ENCODE measurements at places on chromosomes 3 and 15. TPM values are rescaled to one million over a fixed set of nuclear protein-coding genes. Genes with fewer than 3 reads are reported as not detected.

- DNase-seq: no peak
- H3K27me3 ChIP-seq: no peaks in the 10 kb centered on the region
- H3K4me1 ChIP-seq: peaks cover 73% of the 10 kb centered on the region
- no peaks in the 10 kb centered on the region for H3K36me3 ChIP-seq
- no peak overlapping the region for H3K27ac ChIP-seq
Observed at GRCh38 chr3:32436816-32437189, 45.1 kb downstream of the CMTM7 start.

GRCh38 chr3:30440147-30440604 is 166.2 kb upstream of the TGFBR2 start:
- no peak overlapping the region for H3K4me3 ChIP-seq
- no peak for DNase-seq
- no peak overlapping the region for H3K27ac ChIP-seq
- H3K27me3 ChIP-seq: no peaks in the 10 kb centered on the region

DNA sequence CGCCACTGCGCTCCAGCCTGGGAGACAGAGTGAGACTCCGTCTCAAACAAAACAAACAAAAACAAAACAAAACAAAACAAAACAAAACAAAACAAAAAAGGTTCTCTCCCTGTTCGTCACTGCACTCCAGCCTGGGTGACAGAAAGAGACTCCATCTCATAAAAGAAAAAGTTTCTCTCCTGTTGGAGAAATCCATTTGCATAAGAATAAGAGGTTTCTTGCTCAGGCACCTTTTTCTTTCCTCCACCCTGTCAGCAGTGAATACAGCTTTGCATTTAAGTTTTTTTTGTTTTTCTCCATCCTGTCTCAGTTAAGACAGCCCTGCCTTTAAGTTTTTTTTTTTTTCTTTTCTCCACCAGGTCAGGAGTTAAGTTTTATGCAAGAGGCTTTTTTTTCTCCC is 109.5 kb downstream of the DPH6 start:
- no peak overlapping the region for H3K4me3 ChIP-seq
- DNase-seq: no peak

GRCh38 chr3:66298591-66298990 is 77.8 kb downstream of the SLC25A26 start:
- H3K27me3 ChIP-seq: no peaks in the 10 kb centered on the region
- DNase-seq: no peak
- H3K27ac ChIP-seq: no peak overlapping the region
- no peaks in the 10 kb centered on the region for H3K36me3 ChIP-seq
- no peak overlapping the region for H3K4me3 ChIP-seq

- H3K27ac ChIP-seq: no peak overlapping the region
- H3K4me1 ChIP-seq: no peaks in the 10 kb centered on the region
- no peak overlapping the region for H3K4me3 ChIP-seq
- DNase-seq: no peak
- no peaks in the 10 kb centered on the region for H3K36me3 ChIP-seq
Observed at GRCh38 chr15:75355369-75355768, 8.5 kb downstream of the NEIL1 start.

- no peak for DNase-seq
- H3K27ac ChIP-seq: no peak overlapping the region
- H3K36me3 ChIP-seq: no peaks in the 10 kb centered on the region
- no peaks in the 10 kb centered on the region for H3K4me1 ChIP-seq
Observed at GRCh38 chr3:134643150-134643675, 7.6 kb downstream of the KY start.

DNA sequence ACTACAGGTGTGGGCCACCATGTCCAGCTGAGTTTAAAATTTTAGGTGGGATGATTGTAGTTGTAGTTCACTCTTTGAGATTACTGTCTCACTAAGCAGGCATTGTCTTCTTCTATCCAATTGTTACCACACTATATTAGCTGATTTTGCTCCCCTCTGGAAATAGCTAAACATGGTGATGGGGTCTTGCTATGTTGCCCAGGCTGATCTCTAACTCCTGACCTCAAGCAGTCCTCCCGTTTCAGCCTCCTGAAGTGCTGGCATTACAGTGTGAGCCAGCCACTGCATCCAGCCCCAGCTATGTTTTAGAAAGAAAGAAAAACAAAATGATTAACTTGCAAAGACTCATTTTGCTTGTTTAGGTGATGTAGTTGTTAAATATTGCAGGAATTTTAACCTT is 30.6 kb downstream of the YEATS2 start:
- H3K4me3 ChIP-seq: no peak overlapping the region
- no peaks in the 10 kb centered on the region for H3K4me1 ChIP-seq
- DNase-seq: no peak
- H3K27me3 ChIP-seq: no peaks in the 10 kb centered on the region

Gene SCN11A
- not detected for polyA plus RNA-seq

DNA sequence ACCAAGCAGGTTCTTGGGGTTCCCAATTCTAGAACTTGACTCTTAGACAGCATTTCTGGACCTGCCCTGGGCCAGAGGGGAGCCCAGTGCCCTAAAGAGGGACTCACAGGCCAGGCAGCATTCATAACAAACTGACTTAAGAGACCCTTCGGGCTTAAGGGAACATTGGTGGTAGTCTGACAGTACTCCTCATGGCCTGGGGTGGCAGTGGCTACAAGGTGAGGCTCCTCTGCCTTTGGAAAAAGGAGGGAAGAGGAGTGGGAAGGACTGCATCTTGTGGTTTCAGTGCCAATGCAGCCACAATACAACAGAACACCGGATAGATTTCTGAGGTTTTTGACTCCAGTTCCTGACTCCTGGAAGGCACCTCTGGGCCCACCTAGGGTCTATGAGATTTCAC is 172.2 kb upstream of the STRIT1 start:
- no peak overlapping the region for H3K27ac ChIP-seq
- DNase-seq: no peak
- no peaks in the 10 kb centered on the region for H3K27me3 ChIP-seq
- no peak overlapping the region for H3K4me3 ChIP-seq
- no peaks in the 10 kb centered on the region for H3K4me1 ChIP-seq

GRCh38 chr3:76300746-76301145 is 515.4 kb upstream of the ZNF717 start:
- no peaks in the 10 kb centered on the region for H3K36me3 ChIP-seq
- H3K4me3 ChIP-seq: no peak overlapping the region
- DNase-seq: no peak
- H3K27me3 ChIP-seq: no peaks in the 10 kb centered on the region
- no peak overlapping the region for H3K27ac ChIP-seq

GRCh38 chr15:63274427-63274826 is 3.0 kb upstream of the APH1B start:
- no peaks in the 10 kb centered on the region for H3K36me3 ChIP-seq
- no peak for DNase-seq
- no peak overlapping the region for H3K4me3 ChIP-seq

Gene AGBL1
- polyA plus RNA-seq: not detected

Gene GNAI2
- polyA plus RNA-seq: 250 TPM

DNA sequence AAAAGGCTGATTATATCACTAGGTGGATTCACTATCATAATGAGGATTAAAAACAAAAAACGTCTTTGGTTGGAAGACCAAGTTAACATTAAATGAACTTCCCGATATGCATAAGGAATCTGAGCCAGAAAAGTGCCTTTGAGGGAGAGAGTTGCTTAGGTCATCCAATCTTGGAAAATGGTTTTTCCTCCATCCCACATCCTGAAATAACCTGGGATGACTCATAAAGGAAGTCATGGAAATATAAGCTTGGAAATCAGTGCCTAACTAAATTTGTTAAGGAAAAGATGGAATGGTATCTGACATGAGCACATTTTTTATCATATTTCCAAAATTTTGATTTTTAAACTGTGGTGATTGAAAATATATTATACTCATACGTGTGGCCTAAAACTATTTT is 66.0 kb downstream of the KBTBD8 start:
- no peak for DNase-seq
- no peak overlapping the region for H3K4me3 ChIP-seq
- H3K27me3 ChIP-seq: no peaks in the 10 kb centered on the region
- no peaks in the 10 kb centered on the region for H3K4me1 ChIP-seq
- H3K36me3 ChIP-seq: no peaks in the 10 kb centered on the region
- no peak overlapping the region for H3K27ac ChIP-seq

DNA sequence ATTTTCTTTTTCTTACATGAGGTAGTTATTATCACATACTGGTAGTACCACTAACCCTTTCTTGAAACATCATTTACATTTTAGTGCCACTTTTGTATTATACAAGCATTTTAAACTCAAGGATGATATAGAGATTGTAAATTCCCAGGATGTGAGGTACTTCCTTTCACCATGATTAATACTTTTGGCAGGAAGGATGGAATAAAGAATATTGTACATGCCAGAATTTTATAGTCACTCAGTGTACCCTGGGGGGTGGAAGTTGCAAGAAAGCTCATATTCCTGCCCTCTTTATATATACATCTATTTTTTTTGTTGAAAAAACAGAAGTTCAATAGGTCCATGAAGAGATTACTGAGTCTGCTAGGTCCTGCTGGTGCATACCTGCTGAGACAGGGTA is 141.0 kb upstream of the PLSCR5 start:
- no peaks in the 10 kb centered on the region for H3K4me1 ChIP-seq
- H3K27ac ChIP-seq: no peak overlapping the region
- no peak overlapping the region for H3K4me3 ChIP-seq
- no peaks in the 10 kb centered on the region for H3K27me3 ChIP-seq

DNA sequence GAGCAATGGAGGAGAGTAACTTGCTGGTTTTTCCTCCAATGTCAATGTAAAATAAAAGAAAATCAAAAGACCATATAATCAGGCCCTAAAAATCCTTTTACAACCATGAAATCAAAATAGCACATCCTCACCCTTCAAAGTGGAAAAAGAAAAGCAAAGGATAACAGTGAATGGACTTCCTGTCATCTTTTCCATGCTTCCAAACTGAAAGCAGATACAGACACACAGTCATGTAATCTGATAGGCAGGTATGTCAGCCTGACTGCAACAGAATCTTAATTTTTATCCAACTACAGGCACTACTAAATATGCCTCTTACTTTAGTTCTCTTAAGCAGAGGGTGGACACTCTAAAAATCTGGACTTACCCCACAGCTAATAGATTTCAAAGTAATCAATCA is 27.8 kb upstream of the IGDCC4 start:
- DNase-seq: no peak
- no peaks in the 10 kb centered on the region for H3K27me3 ChIP-seq
- peaks cover 3% of the 10 kb centered on the region for H3K36me3 ChIP-seq
- no peaks in the 10 kb centered on the region for H3K4me1 ChIP-seq
- H3K27ac ChIP-seq: no peak overlapping the region

GRCh38 chr3:98727638-98728037 is 35.5 kb upstream of the ST3GAL6 start:
- no peaks in the 10 kb centered on the region for H3K4me1 ChIP-seq
- no peak overlapping the region for H3K4me3 ChIP-seq
- no peaks in the 10 kb centered on the region for H3K27me3 ChIP-seq
- no peak for DNase-seq
- no peak overlapping the region for H3K27ac ChIP-seq
- H3K36me3 ChIP-seq: no peaks in the 10 kb centered on the region

DNA sequence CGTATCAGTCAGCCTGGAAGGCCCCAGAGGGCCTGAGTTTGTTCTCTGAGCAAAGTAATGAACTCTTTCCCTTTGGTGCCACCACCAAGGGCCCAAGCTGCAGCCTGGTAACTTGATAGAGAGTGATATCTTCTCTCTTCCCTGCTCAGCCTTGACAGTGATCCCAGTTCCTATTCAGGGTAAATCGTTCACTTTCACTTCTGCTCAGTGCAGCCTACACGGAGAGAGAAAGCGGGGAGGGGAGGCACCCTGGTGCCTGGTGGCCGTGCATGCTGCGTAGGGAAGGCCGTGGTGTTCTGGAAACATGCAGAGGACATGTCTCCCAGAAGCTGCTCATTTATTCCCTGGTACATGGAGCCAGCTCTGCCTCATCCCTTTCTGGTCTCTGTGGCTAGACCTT is 54.9 kb downstream of the KIF9 start:
- H3K4me1 ChIP-seq: peaks cover 46% of the 10 kb centered on the region
- peak overlapping the region; percentile 92 for H3K27ac ChIP-seq
- H3K27me3 ChIP-seq: no peaks in the 10 kb centered on the region
- peak; percentile 58 for DNase-seq
- H3K36me3 ChIP-seq: no peaks in the 10 kb centered on the region

DNA sequence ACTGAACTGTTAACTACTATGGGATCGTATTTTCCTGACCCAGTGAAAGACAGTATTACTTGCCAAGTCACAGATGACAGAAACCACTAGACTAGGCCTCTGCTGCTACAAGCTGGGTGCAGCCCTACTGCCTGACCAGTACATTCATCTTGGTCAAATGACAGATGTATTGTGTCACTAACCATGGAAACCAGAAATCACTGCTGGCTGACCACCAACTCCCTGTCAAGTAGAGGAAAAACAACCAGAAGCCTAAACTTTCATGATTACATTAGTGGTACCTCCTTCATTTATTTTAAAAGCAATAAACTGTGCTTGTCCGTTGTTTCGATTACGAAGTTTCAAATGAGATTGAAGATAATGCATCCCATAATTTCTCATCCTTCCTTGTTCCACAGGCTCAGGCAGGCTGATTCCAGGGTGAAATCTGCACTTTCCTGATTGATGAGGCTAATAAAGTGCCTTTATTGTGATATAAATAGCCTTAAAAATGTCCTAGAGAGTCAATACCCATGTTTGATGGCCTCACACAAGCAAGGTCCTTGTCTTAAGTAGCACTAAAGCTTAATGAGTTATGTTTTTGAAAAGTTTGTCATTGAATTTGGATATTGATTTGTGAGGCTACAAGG is 309.7 kb downstream of the LSAMP start:
- H3K27ac ChIP-seq: no peak overlapping the region
- H3K4me3 ChIP-seq: no peak overlapping the region
- no peaks in the 10 kb centered on the region for H3K36me3 ChIP-seq
- H3K4me1 ChIP-seq: no peaks in the 10 kb centered on the region
- no peak for DNase-seq
- no peaks in the 10 kb centered on the region for H3K27me3 ChIP-seq

- no peaks in the 10 kb centered on the region for H3K27me3 ChIP-seq
- peak; percentile 9 for DNase-seq
- H3K4me1 ChIP-seq: peaks cover 5% of the 10 kb centered on the region
- no peak overlapping the region for H3K4me3 ChIP-seq
- no peaks in the 10 kb centered on the region for H3K36me3 ChIP-seq
Observed at GRCh38 chr3:135310317-135310716, 515.3 kb downstream of the EPHB1 start.

Gene GNAT1
- polyA plus RNA-seq: not detected

- no peaks in the 10 kb centered on the region for H3K36me3 ChIP-seq
- no peak overlapping the region for H3K27ac ChIP-seq
- no peak overlapping the region for H3K4me3 ChIP-seq
- H3K27me3 ChIP-seq: peaks cover 2% of the 10 kb centered on the region
- no peak for DNase-seq
Observed at GRCh38 chr15:61227950-61228936, 859 bp downstream of the RORA start.

DNA sequence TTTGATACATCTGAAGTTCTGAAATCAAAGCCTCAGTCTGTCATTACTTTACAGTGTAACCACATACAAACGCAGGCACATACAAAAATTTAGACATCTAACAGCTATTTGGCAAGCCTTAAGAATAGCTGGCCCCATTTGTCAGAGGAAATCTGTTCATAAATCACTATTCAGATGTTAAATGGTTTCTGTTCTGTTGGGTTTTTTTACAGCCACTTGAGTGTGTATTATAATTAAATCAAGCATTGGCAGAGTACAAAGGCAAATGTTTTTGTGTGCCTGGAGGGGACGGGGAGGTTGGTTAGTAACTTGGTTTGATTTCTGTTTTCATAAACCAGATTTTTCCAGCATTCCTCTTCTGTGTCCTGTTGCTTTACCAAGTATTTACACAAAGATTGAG is 24.1 kb downstream of the PIGB start:
- no peak overlapping the region for H3K4me3 ChIP-seq
- H3K36me3 ChIP-seq: no peaks in the 10 kb centered on the region
- DNase-seq: no peak
- H3K27me3 ChIP-seq: no peaks in the 10 kb centered on the region

Data from GM12878 (cell line).